ENCODE measurements at places on chromosomes 3 and 15.

DNA sequence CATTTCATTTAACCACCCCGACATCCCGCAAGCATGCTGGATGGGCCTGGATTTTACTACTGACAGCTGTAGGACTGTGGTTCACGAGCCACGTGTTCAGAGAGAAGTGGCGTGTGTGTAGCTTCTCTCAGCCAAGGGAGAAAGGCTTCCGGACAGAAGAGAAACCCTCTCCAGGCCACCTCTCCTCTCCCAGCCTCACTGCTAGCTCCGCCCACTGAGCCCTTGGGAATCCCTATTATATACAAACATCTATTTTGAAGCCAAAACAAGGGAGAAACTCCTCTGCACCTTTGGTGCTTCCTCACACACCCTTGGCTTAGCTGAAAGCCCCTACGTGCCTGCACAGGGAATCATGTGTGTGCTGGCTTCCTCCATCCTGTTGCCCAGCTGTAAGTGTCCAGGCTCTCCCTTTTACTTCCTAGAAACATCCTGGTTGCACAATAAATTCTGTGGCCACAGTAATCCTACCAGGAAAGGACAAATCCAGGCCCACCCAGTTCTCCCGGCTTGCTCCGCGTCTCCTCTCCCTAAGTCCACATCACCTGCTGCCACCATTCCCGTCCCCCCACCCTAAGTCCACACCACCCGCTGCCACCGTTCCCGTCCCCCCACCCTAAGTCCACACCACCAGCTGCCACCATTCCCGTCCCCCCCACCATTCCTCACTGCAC, 30.5 kb downstream of the PCSK6 start:
- DNase-seq = no peak

GRCh38 chr15:100125401-100126191, 216.2 kb downstream of the ADAMTS17 start:
- DNase-seq = no peak

- DNase-seq = no peak
Observed at GRCh38 chr15:52523192-52523591, 5.5 kb downstream of the MYO5A start.

- no peak for DNase-seq
Observed at GRCh38 chr3:31620656-31621055, 87.9 kb downstream of the STT3B start.

- no peak for DNase-seq
Observed at GRCh38 chr15:91408476-91409076, 308.5 kb downstream of the SV2B start.

GRCh38 chr3:13927295-13927694, 47.4 kb upstream of the WNT7A start:
- DNase-seq = no peak

DNA sequence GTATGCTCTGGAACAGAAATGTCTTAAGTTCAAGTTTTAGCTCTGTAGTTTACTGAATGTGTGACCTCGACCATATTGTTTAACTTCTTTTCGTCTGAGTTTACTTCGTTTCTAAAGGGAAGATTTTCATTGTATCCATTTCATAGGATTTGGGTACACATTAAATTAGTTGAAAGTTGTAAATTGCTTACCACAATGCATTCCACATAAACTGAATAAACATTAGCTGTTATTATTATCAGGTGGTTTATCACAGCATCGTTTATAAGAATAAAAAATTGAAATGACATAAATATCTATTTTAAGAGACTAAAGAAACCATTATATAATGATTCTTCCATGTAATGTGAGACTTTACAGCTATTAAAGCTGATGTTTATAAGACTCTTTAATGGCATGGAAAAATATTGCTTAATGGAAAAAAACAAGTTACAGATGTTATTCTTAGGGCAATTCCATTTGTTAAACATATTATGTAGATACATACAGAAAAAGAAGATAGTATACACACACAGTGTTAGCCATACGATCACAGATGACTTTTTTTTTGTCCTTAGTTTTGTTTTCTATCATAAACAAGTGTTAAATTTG, 342.3 kb upstream of the SGO1 start:
- DNase-seq = no peak

- no peak for DNase-seq
Observed at GRCh38 chr3:128262457-128262856, 109.2 kb downstream of the EEFSEC start.

- no peak for DNase-seq
Observed at GRCh38 chr3:17542591-17542990, 199.8 kb downstream of the TBC1D5 start.

DNA sequence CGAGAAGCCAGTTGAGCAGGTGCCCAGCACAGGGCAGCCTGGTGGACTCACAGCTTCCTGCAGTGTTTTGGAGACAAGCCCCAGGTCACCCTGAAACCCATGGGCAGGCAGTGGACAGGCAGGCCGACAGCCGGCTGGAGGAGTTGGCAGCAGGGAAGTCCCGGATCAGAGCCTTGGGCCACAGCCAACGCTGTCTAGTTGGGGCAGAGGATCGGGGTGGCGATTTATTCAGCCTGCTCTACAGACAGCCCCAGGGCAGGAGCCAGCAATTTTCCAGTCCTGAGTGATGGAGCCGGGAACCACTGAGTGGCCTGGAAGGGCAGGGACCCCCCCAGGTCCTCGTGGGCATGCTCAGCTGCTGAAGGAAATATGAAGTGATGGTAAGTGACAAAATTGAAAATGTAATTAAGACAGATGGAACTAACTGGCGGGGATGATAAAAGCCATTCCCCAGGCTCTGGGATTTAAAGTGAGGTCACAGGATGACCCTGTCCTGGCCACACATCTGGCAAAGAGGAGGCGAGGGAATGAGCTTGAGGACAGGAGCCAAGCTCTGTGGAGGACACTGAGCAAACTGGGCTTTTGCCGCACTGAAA, 34.4 kb upstream of the TBC1D21 start:
- no peak for DNase-seq

GRCh38 chr3:76753599-76753998, 286.3 kb upstream of the ROBO2 start:
- DNase-seq = no peak

GRCh38 chr3:49157289-49157688, 8.8 kb downstream of the CCDC71 start:
- no peak for DNase-seq

DNA sequence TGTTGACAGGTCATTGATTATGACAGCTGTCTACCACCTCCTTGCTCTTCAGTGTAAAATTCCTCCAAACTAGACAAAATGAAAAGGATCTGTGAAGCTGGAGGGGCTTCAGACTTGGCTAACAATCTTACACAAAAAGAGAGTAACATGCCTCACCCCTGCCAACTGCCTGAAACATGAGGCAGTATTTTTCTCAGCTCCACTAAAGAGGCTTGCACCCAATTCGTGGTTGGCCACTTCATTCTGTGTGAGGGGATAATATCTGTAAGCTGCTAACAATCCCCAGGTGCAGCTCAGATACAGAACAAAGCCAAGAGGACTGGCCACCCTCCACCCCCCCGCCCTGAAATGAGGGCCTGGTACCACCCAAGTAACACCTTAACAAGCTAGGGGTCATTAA, 2.8 kb downstream of the MB21D2 start:
- DNase-seq = no peak

Measured in SW 1271 (cell line).